ENCODE measurements at places on chromosomes 1 and 21.

GRCh38 chr1:240646571-240647240, 34.8 kb upstream of the GREM2 start:
- no peak for DNase-seq

DNA sequence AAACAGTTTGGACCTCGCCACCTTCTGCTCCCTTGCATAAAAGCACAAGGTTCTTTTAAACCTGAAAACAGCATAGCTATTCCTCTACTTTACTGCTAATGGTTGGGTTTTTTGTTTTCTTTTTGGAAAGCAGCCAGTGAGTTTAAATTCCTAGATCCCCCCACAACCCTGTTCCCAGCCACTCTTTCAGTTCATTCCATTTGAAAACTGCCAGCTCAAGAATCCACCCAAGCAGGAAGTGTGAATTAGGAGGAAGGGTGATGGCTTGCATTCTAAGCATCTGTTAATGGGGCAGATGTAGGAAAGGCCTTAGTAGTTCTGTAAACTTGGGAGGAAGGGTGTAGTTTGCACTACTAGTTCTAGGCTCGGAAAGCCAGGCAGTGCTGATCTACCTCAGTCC, 172.9 kb upstream of the HOOK1 start:
- DNase-seq: no peak

DNA sequence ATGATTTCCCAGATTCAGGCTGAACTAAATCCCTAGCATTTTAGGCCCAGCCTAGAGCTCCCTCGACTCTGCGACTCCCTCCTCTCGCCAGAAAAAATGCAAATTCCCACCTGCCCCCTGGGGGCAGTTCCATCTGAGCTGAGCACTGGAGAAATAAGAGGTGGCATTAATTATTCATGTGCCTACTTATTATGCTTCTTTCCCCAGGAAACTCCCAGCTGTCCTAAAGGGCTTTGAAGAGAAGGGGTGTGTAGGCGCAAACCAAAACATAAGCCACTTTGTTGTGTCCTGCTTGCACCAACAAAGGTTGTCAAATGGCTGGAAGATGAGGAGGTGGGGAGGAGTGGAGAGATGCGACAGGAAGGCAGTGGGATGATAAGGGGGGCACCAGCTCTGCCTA, 41.4 kb upstream of the GOLT1A start:
- DNase-seq: peak; percentile 10

- DNase-seq: no peak
Observed at GRCh38 chr1:52585474-52585873, 16.7 kb upstream of the GPX7 start.

GRCh38 chr1:145773423-145773822, 50.5 kb downstream of the RNF115 start:
- DNase-seq: no peak

DNA sequence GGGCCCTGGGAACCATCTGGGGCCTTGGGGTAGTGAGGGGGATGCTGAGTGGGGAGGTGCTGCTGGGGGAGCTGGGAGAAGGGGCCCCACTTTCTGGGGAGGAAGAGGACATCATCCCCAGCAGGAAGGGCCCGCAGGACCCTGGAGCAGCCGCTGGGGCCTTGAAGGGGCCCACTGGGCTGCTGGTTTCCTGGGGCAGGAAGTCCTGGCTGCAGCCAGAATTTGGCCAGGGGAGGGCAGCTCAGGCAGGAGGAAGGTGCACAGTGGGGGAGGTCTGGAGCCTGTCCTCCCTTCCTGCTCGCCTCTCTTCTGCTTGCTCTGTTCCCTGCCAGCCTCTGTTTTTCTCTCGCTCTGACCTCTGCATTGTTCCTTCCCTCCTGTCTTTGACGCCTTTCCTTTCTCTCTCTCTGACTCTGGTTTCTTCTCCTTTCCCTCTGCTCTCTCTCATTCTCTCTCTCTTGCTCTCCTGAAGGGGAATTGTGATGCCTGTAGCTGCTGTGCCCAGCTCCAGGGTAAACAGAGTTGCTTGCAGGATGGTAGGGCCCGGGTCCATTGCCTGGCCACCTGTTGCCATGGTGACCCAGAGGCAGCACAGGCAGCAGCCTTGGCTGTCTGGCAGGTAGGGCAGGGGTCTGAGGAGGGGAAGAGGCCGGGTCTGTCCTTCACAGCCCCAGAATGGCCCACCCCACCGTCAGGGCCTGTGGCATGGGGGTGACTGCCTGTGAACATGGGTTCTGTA, 23.9 kb downstream of the ACOT11 start:
- DNase-seq: no peak

- DNase-seq: no peak
Observed at GRCh38 chr1:209769171-209769904, 13.5 kb downstream of the TRAF3IP3 start.

Data from NCI-H1105 (cell line).